ENCODE measurements at places on chromosomes 5 and 9.

GRCh38 chr9:104448036-104448435 is 56.0 kb upstream of the OR13F1 start:
- no peak for DNase-seq

DNA sequence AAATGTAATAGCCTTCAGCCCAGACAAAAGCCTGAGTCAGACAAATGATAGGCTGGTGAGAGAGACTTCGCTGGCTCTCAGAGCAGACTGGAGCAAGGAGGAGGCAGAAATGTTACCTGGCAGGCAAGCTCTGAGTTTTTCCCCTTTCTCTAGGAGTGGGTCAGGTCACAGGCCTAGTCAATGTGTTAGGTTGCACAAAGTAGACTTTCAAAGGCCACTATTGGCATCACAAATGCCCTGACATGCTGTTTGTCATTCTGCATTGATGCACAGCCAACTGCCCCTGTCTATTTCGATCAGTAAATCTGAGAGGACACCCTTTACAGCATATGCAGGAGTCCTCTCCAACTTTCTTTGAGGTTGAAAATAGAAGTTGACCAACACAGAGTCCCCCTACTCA is 15.5 kb upstream of the C1QTNF3 start:
- no peak for DNase-seq

DNA sequence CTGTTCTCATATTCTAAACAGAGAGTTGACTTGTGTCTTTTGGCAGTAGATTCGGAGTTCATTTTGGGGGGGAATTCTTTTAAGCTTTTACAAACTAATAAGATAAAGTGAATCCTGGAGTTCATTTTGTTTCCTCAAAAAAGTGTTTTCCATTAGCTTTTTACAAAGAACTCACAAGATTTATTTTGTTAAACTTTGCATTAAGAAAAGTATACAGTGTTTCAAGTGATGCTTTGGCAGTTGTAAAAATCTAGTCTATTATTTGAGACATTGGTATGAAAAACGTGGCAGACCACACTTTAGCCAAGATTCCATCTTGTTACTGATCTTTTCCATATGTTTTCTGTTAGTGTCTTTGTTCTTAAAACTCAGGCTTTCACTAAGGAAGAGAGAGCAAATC is 1.2 kb upstream of the OMD start:
- DNase-seq, result no peak

GRCh38 chr5:172180936-172181335 is 7.1 kb downstream of the STK10 start:
- DNase-seq, result no peak

- peak; percentile 63 for DNase-seq
Observed at GRCh38 chr9:33044677-33045282, 19.7 kb downstream of the DNAJA1 start.

GRCh38 chr5:127702926-127703561 is at the start of gene CCDC192:
Gene CCDC192 (plus strand): TSS chr5:127703391. CDS start chr5:127703446, 55 bp downstream.
- no peak for DNase-seq

GRCh38 chr5:37640088-37640487 is 199.8 kb downstream of the GDNF start:
- DNase-seq, result no peak

DNA sequence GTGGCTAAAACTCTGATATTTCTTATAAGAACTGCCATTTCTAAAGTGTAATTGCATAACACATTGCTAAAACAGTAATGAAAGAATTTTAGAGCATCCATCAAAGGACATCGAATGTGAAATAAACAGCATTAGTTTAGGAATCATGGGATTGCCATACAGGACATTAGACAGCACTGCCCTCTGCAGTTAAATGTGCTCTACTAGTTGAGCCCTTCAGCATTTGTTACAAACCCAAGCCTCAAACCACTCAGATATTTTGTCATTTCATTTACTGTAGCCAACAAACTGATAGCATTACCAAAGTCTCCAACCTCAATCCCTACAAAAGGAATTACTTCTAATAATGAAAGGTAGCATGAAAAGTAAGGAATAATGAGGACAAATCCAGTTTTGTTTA is 116.8 kb upstream of the COX7C start:
- DNase-seq, result no peak

GRCh38 chr9:93256878-93257807 is 73.2 kb downstream of the WNK2 start:
- DNase-seq, result no peak
